ENCODE measurements at places on chromosomes 16 and 17.

DNA sequence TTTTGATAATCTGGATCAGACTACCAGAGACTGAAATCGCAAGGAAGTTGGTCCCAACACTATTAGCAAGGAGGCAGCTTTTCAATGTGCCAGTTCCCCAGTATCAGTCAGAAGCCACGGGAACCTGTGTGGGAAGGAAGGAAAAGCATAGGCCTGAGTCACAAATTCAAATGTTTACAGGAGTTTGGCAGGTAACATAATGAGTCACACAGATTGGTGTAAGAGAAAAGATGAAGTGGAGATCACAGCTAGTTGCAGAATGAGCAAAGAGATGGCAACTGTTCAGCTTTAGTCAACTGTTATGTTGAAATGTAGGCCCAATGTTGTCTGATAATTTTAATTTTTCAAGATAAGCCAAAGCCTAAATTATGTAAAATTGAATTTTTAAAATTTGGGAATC lies 28.1 kb upstream of the ITGA2B start:
- DNase-seq = no peak

- no peak for DNase-seq
Observed at GRCh38 chr16:70720425-70721201, 34.8 kb upstream of the MTSS2 start.

DNA sequence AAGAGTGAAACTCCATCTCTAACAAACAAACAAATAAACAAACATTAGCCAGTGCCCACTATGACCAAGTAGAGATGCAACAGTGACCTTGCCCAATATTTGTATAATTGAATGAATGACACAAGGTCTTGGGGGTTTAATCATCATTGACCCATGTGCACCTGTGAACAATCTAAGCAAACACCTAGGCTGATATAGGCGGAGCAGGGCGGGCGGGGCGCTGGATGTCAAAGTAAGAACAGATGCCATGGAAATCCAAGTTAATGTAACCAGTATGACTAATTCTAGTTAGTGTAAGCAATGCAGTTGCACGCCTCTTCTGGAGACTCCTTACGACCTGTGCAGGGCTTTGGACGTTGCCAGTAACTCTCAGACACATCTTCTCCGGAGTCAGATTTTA lies 17.6 kb downstream of the RCVRN start:
- DNase-seq = no peak

DNA sequence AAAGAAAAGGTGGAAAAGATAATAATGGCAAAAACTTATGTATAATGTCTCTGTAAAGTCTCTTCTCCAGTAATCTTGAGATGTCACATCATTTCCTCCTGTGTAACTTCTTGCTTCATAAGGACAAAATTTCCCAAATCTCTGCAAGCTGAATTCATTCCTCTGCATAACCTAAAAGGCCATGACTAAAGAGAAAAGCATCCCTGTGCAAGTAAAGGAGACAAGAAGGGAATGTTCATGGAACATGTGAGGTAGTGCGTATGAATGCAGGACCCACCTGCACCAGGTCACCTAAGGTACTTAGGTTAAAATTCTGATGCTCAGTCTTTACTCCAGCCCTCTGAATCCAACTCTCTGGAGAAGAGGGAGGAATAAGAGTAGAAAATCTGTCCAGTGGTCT lies 46.9 kb upstream of the NLK start:
- no peak for DNase-seq

- no peak for DNase-seq
Observed at GRCh38 chr16:60907645-60908044, 1128.6 kb downstream of the CDH8 start.

- DNase-seq = no peak
Observed at GRCh38 chr16:4698321-4699045, 5.1 kb downstream of the NUDT16L1 start.

- DNase-seq = no peak
Observed at GRCh38 chr17:79513206-79513605, 97.6 kb downstream of the RBFOX3 start.

GRCh38 chr17:77109764-77110359 lies 30.9 kb upstream of the SEC14L1 start:
- no peak for DNase-seq

DNA sequence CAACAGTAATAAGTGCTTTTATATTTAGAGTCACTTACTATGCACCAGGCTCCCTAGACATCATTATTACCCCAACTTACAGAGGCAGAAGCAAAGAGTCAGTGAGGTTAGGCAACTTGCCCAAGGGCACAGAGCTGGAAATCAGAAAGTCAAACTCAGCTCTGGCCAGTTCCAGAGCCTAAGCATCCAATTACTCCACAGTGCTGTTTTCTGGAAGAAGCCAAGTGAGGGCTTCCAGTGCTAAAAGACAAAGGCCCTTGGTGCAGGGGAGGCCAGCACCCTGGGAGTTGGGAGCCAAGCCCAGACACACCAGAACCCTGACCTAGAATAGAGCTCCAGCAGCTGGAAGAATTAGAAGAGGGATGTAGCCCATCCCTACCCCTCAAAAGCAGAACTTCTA lies 40.2 kb downstream of the C17orf67 start:
- no peak for DNase-seq

Measured in stimulated activated CD4-positive, alpha-beta T cell treated with anti-CD3 and anti-CD28 coated beads, Interleukin-4, amount 100 ng/mL, for 4 hours (primary cell).